ENCODE measurements at places on chromosomes 2 and 18. TPM values are rescaled to one million over a fixed set of nuclear protein-coding genes. Genes with fewer than 3 reads are reported as not detected.

The CDKL4 gene
- 2.3 TPM for total RNA-seq

The CRYBA2 gene
- not detected for total RNA-seq

The ALPI gene
- total RNA-seq: not detected

The PLCD4 gene
- total RNA-seq: 2.8 TPM

The PAIP2B gene
- 14.3 TPM for total RNA-seq

The ABCB11 gene
- total RNA-seq: 0.79 TPM

The GREB1L gene
- total RNA-seq: 4.2 TPM

The SERPINB4 gene
- 29.1 TPM for total RNA-seq
